ENCODE measurements at places on chromosomes 3 and 15. TPM values are rescaled to one million over a fixed set of nuclear protein-coding genes. Genes with fewer than 3 reads are reported as not detected.

DNA sequence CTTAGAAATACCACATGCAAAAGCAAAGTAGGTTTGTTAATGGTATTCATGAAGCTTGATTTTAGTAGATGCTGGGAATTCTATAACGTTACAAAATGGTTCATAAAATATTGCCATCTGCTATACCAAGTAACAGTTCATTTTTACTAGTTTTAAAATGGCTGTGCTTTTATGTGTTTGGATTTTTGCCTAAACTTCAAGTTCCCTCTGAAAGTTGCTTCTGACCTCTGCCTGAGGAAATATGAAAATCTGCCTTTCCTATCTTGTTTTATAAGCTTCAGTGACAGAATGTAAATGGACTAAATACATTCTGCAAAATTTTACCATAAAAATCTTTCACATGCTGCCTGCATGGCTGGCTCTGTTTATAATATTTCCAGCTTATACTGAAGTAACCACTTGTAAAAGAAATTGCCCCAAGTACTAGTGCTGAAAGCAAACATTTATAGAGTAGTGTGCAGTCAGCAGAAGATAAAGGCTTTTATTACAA is 560.7 kb upstream of the ROBO2 start:
- DNase-seq = no peak

Gene NRG4
- 0.62 TPM for polyA plus RNA-seq

DNA sequence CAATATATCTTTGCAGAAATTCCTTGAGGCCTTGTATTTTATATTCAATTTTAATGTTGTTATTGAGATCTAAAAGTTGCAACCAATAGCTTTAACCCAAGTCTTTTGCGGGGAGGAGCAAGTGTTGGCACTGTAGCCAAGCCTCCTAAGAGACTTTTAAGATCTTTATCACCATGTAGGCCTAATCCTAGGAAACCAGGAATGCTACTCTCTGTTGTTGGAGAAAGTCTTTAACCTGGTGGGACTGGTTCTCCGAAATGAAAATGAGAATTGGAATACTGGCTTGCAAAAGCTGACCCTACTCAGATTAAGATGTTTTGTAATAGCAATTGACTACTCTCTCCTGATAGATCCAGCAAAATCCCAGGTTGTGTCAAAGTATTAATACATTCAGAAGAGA is 25.8 kb downstream of the SHC4 start:
- no peak for DNase-seq

Gene EPHB3
- polyA plus RNA-seq = 8.2 TPM

DNA sequence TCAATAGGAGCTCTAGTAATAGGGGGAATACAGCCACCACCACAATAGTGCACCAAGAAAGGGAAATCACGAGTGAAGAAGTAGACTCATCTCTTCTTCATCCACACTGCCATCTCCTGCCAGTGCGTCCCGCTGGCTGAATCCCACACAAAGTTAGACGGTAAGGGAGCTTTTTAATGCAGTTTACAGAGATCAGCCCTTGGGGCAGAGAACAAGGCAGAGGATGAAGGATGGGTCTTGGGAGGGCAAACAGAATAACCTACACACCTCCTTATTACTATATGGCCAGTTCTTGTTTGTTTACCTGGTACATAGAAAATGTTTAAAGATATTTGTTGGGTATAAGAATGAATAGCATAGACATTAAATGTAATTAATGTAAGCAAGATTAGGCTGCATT is 11.0 kb upstream of the DPH6 start:
- no peak for DNase-seq

GRCh38 chr3:190197346-190197763 is 76.7 kb upstream of the P3H2 start:
- DNase-seq = no peak

DNA sequence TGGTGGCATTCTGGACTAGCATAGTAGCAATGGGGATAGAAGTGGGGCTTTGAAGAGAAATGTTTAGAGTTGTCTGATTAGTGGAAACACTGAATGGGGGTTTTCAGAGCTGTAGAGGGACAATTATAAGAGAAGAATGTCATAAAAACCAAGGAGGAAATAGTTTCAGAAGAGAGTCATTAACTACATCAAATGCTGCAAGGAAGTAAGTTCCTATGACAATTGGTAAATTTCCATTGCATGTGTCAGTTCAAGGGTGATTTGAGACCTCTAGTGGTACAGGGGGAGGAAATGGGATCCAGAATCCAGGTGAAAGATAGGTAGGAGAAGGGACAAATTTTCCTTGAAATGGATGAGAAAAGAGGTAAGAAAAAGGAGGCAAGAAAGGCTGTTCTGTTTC is 68.3 kb upstream of the TBC1D5 start:
- DNase-seq = peak; percentile 33

Gene SI
- not detected for polyA plus RNA-seq

DNA sequence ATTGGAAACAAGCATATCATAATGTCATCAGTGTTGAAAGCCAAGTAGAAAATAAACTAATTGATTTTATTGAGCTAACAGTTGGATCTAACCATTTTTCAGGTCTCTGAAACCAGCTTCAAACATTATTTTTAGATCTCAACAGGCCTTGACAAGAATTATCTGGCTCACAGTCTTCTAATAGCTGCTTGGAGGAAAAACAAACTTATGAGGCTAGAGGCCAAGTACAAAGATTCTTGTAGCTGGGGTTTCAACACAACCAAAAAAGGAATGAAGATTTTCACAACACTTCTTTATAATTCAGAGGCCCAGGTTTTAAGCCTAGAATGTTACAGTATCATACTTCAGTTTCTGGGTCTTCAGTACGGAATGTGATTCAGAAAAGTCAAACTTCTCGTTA is 3.7 kb downstream of the SETMAR start:
- peak; percentile 32 for DNase-seq

Gene TERC
- not detected for polyA plus RNA-seq

Gene FETUB
- polyA plus RNA-seq = 0.17 TPM

- no peak for DNase-seq
Observed at GRCh38 chr3:170524073-170524472, 61.8 kb downstream of the SLC7A14 start.

GRCh38 chr3:55682461-55682860 is 195.4 kb upstream of the WNT5A start:
- DNase-seq = no peak

DNA sequence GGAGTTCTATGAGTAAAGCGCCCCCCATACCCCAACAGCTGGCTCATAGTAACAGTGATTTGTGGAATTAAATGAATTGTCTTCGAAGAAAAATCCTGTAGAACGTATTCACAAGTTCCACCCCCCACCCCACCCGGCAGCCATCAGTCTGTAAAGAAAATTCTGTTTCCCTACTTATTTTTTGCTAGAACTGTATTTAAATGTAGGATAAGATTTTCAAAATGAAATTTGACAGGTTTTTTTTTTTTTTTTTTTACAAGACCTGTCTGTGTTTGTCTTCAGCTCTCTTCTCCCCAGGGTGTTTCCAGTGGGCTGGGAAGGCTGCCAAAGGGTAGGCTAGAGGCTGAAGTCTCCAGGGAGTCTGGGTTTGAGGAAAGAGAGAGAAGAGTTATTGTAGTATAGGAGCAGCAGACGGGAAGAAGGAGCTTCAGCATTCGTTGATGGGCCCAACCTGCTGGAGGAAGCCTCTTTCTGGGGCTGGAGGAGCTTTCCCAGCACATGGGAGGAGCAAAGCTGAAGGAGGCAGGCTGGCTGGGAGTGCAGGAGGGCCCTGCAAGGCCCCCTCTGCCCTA is 130.6 kb upstream of the SEMA6D start:
- DNase-seq = no peak

Measured in mammary epithelial cell (primary cell).